Endothelial cell (in vitro differentiated cells): ENCODE measurements at places on chromosomes 12 and 14.

- DNase-seq, result no peak
These were observed 233.6 kb downstream of the KTN1 start for GRCh38 chr14:55813630-55814029.

- no peak for DNase-seq
These were observed 6.8 kb downstream of the PARP2 start for GRCh38 chr14:20350282-20350681.

- no peak for DNase-seq
These were observed 96.2 kb downstream of the PTPRB start for GRCh38 chr12:70540996-70541395.

GRCh38 chr12:59972905-59973304, 377.1 kb downstream of the SLC16A7 start:
- DNase-seq, result no peak

- no peak for DNase-seq
These were observed 141.0 kb downstream of the PAH start for GRCh38 chr12:102776041-102776440.

- no peak for DNase-seq
These were observed 20.9 kb downstream of the ACVR1B start for GRCh38 chr12:51972422-51972812.

DNA sequence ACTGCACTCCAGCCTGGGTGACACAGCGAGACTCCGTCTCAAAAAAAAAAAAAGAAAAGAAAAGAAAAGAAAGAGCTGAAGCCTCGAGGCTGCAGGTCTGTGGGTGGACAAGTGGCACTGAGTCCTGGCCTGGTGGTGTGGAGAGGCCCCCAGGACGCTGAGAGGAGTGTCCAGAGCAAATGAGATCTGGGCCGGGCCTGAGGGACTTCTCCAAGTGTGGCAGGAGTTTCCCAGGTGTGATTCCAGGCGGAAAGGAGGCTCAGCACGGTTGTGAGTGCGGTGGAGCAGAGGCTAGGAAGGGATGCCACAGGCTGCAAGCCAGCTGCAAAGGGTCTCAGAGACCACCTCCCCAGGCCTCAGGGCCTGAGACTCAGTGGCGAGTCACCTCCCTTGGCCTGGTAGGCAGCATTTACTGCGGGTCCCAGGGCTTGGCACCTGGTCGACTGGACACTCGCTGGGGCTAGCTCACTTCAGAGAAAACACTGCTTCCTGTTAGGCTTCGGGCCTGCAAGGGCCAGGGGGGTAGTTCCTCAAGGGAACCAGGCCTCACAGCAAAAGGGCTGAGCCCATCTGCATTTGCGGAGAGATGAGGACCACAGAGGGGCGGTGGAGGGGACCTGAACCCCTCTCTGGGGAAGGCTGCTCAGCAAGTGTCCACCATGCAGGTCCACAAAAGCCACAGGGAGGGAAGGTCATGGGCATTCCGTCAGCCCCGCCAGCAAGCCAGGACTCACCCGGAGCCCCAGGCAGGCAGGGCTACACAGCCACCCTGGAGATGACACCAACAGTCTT, 11.7 kb downstream of the TTC7B start:
- no peak for DNase-seq

DNA sequence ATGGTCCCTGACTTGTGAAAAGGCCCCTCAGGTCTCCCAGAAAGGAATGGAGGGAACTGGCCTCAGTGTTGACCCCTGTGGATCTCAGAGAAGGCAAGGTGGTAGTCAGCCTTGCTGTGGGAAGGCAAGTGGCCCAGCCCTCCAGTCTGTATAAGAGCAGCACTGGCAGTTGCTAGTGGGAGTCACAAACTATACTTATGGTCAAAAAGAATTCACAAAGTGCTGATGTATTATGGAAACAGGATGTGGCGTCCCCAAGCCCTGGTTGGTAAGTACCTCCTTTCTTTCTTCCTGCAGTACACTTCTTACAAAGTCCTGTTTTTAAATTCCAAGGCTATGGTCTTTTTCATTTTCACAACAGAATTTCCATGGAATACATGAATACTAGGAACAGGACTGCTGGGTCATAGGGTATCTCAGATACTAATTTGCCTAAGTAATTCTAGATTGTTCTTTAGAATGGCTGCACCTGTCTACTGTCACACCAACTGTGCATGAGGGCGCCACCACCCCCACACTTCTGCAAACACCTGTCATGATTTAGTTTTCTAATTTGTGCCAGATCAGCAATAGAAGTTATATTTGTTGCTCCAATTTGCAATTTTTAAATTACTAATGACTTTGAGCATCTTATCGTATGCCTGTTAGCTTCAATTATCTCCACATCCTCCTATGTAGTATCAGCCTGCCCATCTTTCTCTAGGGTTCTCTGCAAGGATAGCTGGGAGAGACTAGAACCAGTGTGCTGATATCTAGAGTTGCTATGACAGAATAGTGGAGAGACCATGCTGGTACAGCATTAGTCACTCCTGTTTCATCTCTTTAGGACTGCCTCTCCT, 40.7 kb upstream of the TMEM263 start:
- no peak for DNase-seq

- DNase-seq, result no peak
These were observed 103.5 kb downstream of the FGD4 start for GRCh38 chr12:32502693-32503502.

GRCh38 chr14:95157048-95157326, 342 bp downstream of the DICER1 start:
- no peak for DNase-seq

DNA sequence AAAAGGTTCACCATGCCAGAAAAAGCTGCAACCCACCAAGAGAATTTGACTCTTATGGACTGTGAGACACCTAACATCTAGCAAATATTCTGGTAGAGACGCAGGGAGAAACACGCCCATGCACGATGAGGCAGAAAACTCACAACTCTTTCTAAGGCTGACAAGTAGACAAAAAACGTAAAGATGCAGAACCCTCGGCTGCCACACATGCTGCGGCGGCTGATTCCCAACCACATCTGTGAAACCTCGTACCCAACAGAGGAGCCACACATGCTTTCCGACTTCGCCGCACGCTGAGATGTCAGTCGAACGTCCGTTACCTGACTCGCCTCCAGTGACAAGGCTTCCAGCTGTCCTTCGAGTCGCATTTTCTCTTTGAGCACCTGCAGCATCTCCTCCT, 21.8 kb downstream of the GOLGA3 start:
- no peak for DNase-seq

GRCh38 chr12:123026094-123026853, 45.8 kb downstream of the ARL6IP4 start:
- no peak for DNase-seq

- DNase-seq, result peak; percentile 95
These were observed at the start of gene TMX1 for GRCh38 chr14:51239813-51240803. Gene TMX1 (plus strand): TSS chr14:51240247. CDS start chr14:51240293, 46 bp downstream.

DNA sequence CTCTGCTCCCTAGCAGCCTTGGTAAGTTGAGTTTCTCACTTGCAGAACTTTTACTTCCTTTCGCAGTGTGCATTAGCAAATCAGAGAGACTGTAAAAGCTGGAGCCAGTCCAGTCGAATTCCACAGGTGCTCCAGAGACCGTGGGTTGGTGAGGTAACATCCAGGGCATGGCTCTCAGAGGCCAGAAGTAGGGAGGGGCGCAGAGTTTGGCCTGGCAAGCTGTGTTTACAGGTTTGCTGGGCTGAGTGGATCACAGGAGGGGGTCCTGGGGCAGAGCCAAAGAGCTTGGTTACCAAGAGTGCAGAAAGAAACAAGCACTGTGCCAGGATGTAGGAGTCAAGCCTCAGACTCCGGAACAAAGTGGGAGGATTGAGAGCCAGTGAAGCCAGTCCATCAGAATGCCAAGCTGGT, 10.2 kb upstream of the BHLHE41 start:
- no peak for DNase-seq

GRCh38 chr12:29782871-29783772, 620 bp downstream of the TMTC1 start:
- peak; percentile 35 for DNase-seq

GRCh38 chr12:108793756-108794441, 62.6 kb upstream of the CORO1C start:
- DNase-seq, result no peak

- DNase-seq, result peak; percentile 73
These were observed 447 bp downstream of the CD63 start for GRCh38 chr12:55728186-55728938.

DNA sequence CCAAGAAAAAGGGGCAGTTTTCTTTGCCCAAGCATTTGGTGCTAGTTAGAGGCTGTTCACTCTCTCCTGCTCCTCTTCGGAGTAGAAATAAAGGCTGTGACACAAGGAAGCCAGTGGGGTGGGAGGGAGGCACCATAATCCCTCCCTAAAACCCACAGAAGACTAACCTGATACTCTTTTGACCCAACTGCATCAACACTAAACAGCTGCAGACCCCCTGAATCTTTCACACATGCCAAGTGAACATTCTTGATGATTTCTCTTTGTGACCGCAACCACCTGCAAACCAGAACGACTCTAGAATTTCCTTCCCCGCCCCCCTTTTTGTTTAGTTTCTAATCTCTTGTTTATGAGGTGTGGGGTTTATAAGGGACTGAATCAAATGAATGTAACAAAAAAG, 175.8 kb upstream of the BCL2L14 start:
- no peak for DNase-seq

DNA sequence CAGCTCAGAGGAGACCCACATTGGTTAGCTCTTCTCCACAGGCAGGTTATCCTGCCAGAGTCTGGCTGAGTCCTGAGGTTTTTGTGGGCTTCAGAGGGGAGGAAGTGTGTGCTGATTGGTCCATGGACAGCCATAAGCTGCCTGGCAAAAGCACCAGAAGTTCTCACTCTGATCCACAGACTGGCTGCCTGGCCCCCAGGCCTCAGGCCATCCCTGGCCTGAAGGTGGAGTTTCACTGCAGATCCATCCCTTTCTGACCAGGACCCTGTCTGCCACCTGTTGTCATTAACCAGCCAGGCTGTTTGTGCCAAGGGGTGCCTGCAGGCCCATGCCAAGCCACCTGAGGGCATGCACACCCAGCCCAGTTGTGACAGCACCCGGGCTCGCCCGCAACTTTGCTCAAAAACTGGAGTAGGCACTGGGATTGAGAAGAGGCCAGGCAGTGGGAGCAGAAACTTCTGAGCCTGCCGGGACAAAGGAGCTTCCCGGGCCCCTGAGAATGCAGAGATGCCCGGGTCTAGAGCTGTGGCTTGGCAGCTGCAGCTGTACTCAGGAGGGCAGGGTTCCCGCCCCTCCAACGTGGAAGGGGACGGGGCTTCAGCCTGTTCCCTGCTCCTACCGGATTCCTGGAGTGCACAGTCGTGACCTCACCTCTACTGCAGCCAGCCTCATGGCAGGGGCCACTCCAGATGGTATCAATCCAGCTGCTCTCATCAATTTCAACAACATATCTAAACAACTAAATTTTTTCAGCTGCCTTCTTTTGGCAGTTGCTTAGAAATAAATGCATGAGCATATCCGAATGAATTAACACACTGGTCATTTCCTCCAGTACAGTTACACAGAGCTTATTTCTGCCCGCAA, 1277.3 kb downstream of the SLC16A7 start:
- DNase-seq, result no peak
